ENCODE measurements at places on chromosomes 6 and 20.

DNA sequence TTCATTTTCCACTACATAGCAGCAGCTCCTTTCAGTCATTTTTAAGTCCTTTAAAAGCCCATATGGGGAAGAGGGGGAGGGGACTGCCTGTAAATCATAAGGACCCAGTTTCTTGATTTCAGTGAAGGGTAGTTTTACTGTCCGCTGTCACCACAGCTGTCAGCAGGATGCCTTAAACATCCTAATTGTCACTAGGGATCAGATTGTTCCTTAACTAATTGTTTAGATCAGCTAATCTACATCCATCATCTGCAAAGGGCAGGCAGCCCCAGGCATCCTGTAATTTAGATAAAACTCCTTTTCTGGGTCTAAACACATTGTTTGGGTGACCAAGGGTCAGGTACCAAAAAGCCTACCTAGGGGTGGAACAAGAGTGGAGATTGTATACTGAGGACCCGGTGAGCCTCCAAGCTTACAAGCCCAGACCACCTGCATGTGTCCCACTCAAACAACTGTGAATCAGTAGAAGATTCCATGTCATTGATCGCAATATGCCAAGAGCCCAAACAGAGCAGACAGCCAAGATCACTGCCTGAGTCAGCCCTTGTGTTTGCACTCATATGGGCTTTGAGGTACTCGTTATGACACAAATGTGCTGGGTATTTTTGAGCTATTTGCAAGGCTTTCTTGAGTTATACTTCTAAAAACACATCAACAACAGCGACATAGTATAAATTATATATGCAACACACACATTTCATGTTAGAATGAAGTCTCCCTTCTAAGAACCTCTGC lies 198.7 kb upstream of the CEP162 start:
- no peak for DNase-seq

DNA sequence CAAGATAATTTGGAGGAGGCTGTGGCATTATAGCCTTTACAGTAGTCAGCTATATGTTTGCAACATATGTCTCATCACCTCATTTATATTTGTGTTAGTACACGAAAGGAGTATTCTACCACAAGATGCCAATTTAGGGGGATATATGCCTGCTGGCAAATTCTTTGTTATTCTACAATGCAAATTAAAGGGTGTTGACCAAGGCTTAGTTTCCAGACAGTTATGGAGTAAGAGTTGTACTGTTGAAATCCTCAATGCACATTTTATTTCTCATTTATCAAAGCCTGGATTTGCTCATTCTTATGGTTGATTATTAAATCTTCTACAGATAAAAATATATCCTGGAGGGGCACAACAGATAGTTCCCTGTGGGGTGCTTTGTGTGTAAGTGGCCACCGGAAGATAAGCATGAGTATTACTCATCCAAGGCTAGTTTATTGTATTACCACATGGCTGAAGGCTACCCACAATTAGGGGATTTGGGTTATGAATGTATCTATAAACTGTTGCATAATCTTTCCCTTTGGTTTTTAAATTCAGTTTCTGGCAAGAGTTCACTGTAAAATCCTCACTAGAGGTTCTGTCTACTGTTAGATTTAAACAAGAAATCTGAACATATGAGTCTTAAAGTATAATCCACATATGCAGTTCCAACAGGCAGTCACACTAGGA lies 9.0 kb downstream of the CST9 start:
- no peak for DNase-seq

GRCh38 chr20:58026361-58026760 lies 202.1 kb downstream of the ANKRD60 start:
- DNase-seq = no peak

- no peak for DNase-seq
Measured at GRCh38 chr6:25698631-25699030, 46.6 kb downstream of the SCGN start.

Data from amniotic stem cell (primary cell).